Stimulated activated CD4-positive, alpha-beta T cell treated with anti-CD3 and anti-CD28 coated beads, TNF-alpha, amount 100 ng/mL, for 48 hours (primary cell): ENCODE measurements at places on chromosomes 7 and 10.

- DNase-seq: no peak
Measured at GRCh38 chr7:80542398-80542797, 30.5 kb upstream of the GNAT3 start.

GRCh38 chr7:81618396-81619014, 151.3 kb downstream of the HGF start:
- DNase-seq: no peak

GRCh38 chr10:111266165-111266564, 189.3 kb downstream of the ADRA2A start:
- no peak for DNase-seq

DNA sequence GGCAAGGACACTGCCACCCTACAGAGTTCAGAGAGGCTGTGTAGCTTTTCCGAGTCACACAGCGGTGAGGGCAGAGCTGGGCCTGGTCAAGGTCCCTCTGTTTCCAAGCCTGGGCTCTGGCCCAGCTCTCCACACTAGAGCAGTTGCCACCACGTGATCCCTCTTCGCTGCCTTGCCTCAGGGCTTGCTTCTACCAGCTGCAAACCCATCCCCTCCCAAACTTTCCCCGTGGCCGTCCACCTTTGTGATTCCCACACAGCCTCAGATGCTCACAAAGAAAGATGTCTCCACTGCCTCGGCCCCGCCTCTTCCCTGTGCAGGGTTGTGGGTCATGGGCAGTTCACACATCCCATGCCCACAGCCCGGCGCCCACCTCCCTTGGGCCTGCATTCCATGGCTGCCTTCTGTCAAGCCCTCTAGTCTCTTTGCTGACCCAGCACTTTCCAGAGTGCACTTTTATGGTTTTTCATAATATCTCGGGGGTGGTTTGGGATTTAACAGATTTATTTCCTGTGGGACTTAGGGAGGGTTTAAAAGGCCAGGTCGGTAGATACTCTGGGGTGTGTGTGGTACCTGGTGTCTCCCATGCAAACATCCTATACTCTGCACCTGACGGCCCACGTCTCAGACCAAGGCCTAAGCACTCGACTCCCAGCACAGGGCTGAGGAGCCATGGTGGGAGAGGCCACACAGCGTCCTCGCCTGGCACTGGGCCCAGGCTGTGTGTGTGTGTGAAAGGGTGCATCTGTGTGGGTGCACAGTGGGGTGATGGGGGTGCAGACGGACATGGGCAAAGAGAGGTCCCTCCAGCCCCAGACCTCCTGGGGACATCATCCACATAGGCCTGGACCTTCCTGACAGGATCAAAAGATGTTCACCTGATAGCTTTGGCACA, 59.6 kb downstream of the PKD1L1 start:
- DNase-seq: no peak

GRCh38 chr10:86699541-86699940, 31.2 kb downstream of the LDB3 start:
- no peak for DNase-seq

DNA sequence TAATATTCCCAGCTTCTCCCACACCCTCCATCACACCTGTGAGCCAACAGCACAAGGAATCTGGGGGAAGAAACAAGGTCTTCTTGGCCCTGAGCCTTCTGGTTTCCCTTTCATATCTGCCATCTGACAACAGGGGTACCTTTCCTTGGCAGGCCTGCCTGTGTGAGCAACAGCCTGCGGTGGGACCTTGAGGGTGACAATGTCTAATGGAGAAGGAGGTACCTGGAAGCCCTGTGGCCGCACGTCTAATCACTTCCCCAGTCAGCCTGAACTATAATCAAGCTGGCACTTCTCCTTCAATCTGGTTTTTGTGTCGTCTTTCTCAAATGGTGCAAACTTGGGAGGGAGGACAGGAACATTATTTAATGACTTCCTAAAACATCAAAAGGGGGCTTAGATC, 41.2 kb downstream of the NRCAM start:
- no peak for DNase-seq

DNA sequence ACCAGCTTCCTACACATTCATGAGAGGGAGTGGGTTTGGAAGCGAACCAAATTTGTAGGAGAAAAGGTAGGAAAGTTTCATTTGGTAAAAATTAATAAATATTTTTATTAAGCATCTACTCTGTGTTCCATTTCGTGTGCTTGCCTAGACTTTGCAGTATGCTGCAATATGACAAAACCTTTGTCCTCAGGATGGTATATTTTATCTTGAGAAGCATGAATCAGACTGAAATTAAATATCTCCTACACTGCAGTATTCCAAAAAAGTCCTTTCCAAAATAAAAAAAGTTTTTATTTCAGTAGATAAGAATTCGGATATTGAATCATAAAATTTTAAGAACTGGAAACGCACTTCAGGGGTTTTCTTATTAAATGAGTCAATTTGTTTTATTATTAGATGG, 47.7 kb downstream of the ANK3 start:
- no peak for DNase-seq

- no peak for DNase-seq
Measured at GRCh38 chr7:22476824-22477223, 23.2 kb downstream of the STEAP1B start.

GRCh38 chr10:79050896-79051555, 17.7 kb upstream of the ZMIZ1 start:
- DNase-seq: no peak

GRCh38 chr7:157477550-157478212, 140.9 kb downstream of the DNAJB6 start:
- no peak for DNase-seq
